ENCODE measurements at places on chromosomes 13 and 19. TPM values are rescaled to one million over a fixed set of nuclear protein-coding genes. Genes with fewer than 3 reads are reported as not detected.

Gene LILRA1
- total RNA-seq: not detected

Gene ASPDH
- not detected for total RNA-seq

Gene VRK3
- total RNA-seq: 20.3 TPM

Gene GSX1
- not detected for total RNA-seq

Gene FCER2
- not detected for total RNA-seq
